ENCODE measurements at places on chromosomes 4 and X.

DNA sequence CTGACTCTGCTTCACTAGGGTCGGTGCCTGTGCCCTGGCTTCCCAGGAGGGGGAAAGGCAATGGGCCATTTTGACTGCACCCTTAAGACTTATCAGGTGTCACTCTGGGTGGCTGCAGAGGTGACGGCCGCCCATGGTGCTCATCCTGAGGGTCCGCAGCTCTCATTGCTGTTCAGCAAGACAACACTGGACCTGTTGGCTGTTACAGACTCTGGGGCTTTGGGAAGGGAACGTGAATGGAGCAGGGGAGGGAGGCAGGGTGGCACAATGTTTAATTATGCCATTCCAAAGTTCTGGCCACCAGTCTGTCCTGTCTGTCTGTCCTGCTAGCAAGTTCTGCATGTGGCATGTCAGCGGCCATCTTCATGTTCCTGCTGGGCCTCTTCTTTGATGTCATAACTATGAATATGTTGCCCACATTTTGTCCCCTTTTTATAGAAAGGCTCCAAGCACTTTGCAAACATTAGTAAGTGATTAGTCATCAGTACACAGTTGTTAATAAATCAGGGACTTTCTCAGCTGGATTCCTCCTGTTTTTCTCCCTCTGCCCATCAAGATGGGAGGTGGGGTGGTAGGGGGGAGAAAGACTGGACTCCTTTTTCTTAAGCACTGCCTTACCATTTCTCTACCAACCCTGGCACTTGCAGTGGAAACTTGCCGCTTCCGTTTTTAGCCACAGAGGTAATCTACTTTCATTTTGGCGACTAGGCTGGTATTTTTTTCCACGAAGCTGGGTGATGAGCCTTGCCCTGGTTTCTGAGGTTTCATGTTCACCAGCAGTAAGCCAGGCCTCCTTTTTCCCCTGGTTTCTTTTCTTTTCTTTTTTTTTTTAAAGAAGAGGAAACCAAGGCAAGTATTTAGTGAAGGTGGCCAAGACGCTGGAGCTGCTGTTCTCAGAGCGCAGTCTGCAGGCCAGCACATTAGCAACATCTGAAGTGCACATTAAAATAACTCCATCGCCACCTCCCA, 88.6 kb upstream of the TRIM2 start:
- peak; percentile 60 for DNase-seq

DNA sequence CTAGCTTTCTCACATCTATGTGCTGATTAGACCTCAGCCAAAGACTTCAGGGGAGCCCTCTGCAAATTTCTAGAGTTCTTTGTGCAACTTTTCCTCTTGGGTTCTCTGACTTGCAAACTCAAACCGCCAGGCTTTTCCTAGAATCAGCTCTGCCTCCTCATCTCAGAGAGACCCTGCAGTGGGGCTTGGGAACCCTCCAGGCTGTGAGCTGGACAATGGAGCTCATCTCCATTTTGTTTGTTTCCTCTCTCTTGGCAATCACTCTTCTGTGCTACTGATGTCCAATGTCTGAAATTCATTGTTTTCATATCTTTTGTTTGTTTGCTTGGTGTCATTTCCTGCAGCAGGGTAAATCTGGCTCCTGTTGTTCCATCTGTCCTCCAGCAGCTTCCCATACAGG, 33.0 kb downstream of the GYPB start:
- DNase-seq = no peak

GRCh38 chrX:153832728-153833127, 2.4 kb upstream of the PDZD4 start:
- no peak for DNase-seq

DNA sequence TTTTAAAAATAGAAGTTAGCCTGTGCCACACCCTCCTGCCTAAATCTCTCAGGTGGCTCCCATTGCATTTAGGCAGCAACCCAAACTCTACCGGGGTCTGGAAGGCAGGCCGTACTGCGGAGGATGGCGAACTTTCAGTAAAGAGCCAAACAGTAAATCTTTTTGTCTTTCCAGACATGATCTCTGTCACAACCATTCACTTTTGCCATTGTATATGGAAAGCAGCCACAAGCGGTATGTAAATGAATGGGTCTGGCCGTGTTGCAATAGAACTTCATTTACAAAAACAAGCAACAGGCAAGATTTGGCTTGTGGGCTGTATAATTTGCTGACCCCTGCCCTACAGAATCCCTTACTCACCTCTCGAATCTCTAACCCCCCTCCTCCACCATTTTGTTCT, 3.3 kb downstream of the RADX start:
- DNase-seq = no peak

- no peak for DNase-seq
These were observed 54.4 kb upstream of the ESX1 start for GRCh38 chrX:104309169-104309568.

Measured in activated CD4-positive, CD25-positive, alpha-beta regulatory T cell treated with anti-CD3 and anti-CD28 coated beads, Interleukin-2, amount 50 U/mL, for 72 hours (primary cell).